CD4-positive, alpha-beta T cell treated with Interleukin-4 for 1 hour (primary cell): ENCODE measurements at places on chromosomes 16 and 17.

- peak; percentile 98 for DNase-seq
Observed at GRCh38 chr17:45225964-45226530, 4.4 kb downstream of the FMNL1 start.

GRCh38 chr17:41579484-41580243, 7.0 kb downstream of the KRT14 start:
- DNase-seq = peak; percentile 62

GRCh38 chr16:81694494-81695280, 84.4 kb upstream of the PLCG2 start:
- no peak for DNase-seq

DNA sequence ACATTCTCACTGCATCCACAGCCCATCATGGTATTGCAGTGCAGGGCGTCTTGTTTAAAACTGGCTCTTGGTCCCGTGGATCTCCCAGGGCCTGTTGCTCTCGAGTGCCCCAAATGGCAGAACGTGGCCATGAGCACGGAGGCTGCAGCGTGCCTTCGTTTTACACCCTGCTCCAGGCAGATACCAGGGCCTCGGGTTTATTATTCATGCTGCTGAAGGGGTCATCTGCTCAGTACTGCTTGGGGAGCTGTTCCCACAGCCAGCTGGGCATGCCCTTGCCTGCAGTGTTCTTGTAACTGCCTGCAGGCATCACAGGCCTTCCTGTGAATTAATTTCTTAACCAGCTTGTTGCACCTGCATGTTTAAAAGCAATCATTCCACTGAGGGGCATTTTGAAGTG, 129.7 kb upstream of the CHMP6 start:
- no peak for DNase-seq

DNA sequence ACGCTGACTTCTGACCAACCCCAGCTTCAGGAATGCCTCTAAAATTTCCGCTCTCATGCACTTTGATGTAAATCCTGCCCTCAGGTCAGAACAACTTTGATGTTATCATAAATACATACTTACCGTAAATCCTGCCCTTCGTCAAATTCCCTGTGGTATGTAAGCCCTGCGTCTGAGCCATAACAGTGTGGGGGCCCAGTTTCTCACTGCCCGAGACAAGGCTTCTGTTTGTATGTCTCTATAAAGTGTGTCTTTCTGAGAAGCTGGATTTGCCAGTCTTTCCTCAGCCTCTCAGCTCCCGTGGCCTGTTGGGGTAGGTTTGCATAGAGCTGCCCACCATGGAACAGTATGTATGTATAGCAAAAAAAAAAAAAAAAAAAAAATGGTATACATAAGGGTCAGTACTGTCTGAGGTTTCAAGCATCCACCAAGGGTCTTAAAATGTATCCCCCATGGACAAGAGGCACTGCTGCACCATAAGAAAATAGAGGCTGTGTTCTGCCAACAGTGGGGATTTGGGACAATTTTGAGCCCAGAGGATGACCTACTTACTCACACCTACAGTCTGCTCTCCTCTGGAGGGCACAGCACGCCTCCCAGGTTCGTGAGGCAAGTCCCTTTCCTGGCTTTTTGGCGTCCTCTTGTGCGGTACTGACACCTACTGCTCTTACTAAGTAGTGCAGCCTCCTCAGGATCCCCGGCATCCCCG, 17.5 kb downstream of the PRMT7 start:
- DNase-seq = peak; percentile 83

GRCh38 chr16:71542377-71542776, 16.2 kb downstream of the CHST4 start:
- DNase-seq = peak; percentile 52

GRCh38 chr17:55563363-55563762, 52.1 kb upstream of the SMIM36 start:
- no peak for DNase-seq

DNA sequence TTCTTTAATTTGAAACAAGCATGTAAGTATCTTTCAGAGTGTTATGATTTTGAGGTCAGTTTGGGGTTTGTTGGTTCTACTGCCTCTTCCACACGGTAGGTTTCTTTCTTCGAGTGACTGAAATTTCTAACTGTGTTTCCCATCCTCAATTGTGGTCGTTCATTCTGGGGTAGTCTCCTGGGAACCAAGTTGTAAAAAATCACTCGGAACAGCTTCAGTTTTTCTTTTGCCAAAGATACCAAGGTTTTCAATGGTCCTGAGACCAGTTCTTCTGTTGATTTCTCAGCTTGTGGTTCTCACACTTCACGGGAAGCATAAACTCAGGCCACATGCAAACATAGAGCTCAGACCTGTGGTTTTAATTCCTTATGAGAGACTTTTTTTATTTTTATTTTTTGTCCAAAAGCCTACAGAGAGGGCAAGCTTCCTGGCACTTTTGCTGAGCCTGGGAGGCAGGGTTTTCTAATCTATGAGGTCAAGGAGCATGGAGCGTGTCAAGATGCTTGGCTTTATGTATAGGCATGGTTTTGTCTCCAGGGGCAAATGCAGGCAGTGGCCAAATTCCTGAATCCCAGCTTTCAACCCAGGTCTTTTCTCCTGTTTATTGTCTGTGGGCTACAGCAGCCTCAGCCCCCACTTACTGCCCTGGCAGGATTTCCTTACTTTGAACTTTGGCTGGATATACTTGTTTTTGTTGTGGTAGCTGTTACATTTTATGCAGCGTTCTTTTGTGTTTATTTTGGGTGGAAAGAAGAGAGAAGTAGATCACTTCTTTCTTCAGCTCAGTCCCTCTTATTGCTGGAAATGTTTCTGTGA, 32.9 kb downstream of the HS3ST3A1 start:
- DNase-seq = no peak

DNA sequence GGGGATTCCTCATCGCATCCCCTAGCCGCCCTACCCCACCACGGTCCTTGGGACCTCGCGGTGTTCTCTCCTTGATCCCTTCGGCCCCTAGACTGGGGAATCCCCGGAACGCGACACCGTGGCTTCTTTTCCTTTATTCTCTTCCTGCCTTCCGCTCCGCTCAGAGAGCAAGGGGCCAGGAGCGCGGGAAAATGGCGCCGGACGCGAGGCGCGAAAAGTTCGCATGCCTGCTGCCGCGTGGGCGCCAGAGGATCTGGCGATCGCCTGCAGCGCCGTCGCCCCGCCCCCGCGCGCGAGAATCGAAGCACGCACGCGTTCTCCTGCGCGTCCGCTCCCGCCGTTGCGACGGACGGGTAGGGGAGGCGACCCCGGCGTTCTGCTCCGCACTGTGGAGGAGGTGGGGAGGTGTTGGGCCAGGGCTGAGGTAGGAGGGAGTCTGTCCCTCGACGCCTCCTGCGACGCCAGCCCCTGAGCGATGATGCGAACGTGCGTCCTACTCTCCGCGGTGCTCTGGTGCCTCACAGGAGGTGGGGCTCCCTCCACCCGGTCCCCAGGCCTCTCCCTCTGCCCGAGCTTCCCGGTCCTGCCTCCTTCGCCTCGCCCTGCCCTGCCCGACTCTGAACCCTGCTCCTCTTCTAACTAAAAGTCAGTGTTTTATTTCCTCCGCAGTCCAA, at the start of gene ZPBP2:
ZPBP2 (plus strand) TSS at position 323 of the 674 bp plus-strand sequence; CDS start at position 476, 153 bp downstream.
- DNase-seq = peak; percentile 48

DNA sequence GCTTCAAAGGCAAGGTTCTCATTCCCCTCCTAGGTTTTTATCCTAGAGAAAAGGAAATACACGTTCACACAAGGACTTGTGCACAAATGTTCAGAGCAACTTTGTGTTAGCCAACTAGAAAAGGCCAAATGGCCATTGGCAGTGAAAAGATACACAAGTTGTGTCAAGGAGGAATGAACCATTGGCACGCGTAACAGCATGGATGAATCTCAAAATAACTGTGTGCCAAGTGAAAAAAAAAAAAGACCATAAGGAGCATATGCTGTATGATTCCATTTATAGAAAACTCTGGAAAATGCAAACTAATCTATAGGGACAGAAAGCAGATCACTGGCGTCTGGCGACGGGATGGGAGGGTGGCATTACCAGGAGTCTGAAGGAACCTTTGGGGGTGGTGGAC, 333.8 kb downstream of the SNX29 start:
- DNase-seq = no peak

DNA sequence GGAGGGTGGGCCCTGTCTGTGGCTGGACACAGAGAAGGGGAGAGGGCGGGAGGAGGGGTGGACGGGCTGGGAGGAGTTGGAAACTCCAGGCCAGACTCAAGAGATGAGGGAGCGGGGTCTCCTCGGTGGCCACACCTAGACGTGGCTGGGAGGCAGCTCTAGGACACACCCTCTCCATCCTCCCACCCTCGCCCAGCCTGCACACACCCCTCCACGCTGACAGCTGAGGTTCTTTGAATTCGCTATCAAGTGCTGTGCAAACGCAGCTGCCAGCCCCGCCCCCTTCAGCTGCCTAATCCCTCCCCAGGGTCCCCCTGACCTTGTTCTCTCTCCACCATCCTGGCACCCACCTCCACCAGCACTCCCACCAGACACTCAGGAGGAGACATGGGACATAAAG, 48.7 kb downstream of the DNAH17 start:
- no peak for DNase-seq

- no peak for DNase-seq
Observed at GRCh38 chr16:17440131-17440530, 30.6 kb downstream of the XYLT1 start.

- no peak for DNase-seq
Observed at GRCh38 chr17:35542990-35543389, 5.5 kb upstream of the SLFN12L start.

- peak; percentile 90 for DNase-seq
Observed at GRCh38 chr16:8674413-8675022, at the start of gene ABAT. Gene ABAT (plus strand): TSS chr16:8674617. CDS start chr16:8735740, 61,123 bp downstream.

DNA sequence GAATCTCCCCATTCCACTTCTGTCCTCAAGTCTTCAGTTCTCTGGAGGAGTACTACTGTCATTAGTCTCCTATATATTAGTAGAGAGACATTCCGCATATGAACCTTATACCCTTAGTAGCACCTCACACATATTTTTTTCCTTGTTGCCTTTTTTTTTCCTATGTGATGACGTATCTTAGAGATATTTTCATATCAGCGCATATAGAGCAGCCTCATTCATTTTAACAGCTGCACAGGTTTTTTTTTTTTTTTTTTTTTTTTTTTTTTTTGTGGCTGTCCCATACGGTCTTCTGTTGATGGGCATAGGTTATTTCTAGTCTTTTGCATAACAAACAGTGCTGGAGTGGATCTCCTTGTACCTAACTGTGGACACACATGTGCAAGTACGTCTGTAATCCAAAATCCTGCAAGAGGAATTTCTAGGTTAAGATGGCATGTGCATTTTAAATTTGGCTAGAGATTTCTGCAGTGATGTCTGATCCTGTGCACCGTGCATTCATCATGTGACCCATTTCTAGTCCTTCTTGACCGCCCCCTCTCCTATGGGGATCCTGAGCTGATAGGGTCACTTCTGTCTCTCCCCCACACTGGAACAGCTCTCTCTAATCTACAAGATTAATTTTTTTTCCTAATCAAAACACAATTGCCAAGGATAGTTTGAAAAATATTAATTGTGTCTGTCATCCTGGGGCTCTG, 64.8 kb downstream of the PRKCB start:
- DNase-seq = no peak

- no peak for DNase-seq
Observed at GRCh38 chr17:82998637-82999036, 80.8 kb upstream of the METRNL start.

- DNase-seq = no peak
Observed at GRCh38 chr17:59777033-59777432, 69.6 kb downstream of the VMP1 start.

GRCh38 chr17:28433721-28434120, 27.7 kb upstream of the SLC46A1 start:
- no peak for DNase-seq

- no peak for DNase-seq
Observed at GRCh38 chr16:11963706-11964105, 1.3 kb upstream of the TNFRSF17 start.

- DNase-seq = no peak
Observed at GRCh38 chr16:50251375-50252081, 14.8 kb upstream of the ADCY7 start.

DNA sequence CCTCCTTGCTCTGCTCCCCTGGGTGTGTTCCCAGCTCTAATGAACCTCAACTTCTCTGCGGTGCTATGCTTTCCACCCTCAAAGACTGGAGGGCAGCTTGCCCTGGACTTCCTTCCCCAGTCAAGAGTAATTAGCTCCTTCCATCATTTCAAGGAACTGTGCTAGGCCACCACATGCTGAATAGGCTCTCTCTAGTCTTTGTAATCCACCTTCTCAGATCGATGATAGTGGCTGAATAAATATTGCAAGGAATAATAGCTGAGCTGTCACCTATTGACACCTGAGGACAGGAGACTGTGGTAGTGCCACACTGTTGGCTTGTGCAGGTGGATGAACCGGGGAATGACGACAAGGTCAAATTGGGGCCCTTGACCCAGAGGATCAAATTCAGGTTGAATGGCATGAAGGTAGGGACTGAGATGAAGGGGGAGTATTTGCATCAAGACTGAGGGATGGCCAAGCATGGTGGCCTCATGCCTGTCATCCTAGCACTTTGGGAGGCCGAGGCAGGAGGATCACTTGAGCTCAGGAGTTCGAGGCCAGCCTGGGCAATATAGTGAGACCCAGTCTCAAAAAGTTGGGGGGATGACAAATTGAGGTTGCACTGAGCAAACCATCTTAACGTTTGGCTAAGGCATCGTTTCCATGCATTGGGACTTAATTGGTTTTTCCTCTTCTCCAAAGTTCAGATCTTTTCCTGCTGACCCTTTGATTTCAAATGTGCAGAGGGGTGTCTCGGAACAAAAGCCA, 18.8 kb upstream of the SLC5A11 start:
- no peak for DNase-seq

- DNase-seq = no peak
Observed at GRCh38 chr16:57060323-57061083, 31.9 kb upstream of the CPNE2 start.

GRCh38 chr16:57301126-57301817, 16.8 kb upstream of the PLLP start:
- no peak for DNase-seq

DNA sequence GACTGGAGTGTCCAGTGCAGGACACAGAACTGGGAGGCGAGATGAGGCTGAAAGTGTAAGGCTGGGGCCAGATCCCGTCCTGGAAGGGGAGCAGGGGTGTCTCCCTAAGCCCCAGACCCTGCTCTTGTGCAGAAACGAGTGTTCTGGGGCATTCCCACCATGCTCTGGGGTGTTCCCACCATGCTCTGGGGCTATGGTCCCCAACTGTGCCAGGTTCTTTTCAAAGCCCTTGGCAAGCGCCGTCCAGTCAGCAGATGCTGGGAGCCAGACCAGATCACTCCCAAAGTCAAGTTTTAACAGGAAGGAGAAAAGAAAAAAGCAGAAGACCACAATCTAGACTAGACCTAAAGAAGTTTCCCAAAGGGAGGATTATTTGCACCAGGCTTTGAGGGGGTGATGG, 2.5 kb downstream of the TAX1BP3 start:
- no peak for DNase-seq
